ENCODE measurements at places on chromosomes 5 and 9.

DNA sequence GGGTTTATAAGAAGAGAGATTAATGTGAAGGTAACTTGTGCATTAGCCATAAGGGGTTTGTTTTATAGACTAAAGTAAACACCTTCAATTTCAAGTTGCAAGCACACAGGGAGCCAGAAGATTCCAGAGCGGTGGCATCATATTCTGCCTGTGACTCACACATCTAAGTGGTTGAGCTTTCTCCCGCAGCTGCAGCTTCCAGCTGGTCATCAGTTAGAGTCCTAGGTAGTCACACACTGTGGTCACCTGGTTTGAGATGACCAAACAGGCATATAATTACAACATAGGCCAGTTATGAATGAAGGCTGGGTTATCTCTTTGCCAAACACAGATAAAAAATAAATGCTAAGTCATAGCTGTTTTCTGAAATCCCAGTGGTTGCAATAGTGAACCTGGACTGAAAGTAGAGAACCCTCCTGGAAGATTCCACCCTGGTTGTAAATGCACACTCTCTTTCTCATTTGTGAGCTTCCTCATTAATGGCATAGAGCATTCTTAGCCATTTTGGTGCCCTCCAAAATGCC lies 171.3 kb downstream of the GDNF start:
- DNase-seq, result no peak

DNA sequence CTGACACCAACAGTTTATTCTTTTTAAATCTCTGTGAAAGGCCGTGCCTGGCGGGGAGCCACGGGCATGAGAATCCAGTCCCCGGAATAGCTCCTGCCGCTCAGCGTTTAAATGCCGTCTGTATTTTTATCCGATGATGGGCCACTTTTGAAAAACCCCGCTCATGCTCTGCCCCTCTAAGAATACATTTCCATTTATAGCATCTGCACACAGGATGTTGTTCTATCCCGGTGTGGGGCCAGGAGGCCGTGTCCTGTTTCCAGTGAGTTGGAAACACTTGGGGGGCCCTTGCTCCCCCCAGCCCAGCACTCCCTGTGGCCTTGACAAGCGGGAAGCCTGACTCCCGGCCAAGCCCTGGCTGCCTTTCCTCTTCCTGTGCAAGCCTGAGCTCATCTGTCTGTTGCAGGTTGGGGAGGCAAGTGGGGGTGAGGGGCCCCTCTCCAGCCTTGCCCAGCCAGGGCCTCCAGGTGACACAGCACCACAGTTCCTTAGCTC lies 39.0 kb downstream of the ERGIC1 start:
- DNase-seq, result no peak

- DNase-seq, result no peak
Observed at GRCh38 chr5:111997711-111998110, 240.7 kb upstream of the NREP start.

DNA sequence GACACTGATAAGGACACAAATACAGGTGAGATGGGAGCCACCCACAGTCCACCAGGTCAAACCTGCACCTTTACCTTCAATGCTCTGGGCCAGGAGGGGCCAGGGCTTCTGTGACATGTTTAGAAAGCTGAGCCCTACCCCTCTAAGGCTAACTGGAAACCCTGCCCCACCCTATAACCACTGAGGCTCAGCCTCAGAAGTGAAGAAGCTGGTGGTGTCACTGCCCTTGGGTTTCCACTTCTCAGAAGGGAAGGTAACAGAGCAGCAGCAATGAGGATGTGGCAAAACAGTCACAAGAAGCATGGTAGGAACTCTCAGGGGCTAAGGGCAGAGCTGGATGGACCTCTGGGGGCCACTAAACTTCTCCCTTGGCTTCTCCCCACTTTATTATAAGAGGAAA lies 6.0 kb downstream of the PDGFRB start:
- DNase-seq, result no peak

DNA sequence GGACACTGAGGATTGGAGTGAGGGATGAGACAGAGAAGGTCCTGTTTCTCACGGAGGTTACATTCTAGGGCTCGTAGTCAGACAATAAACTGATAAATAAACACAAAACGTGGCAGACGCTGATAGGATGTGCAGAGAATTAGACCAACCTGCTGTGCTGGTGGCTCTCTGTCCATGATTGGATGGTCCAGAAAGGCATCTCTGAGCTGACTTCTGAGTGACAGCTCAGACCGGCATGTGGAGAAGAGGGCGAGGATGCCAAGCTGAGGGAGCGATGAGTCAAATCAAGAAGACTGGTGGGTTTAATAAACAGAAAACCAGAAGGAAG lies 132.3 kb upstream of the TAF11L2 start:
- DNase-seq, result no peak

DNA sequence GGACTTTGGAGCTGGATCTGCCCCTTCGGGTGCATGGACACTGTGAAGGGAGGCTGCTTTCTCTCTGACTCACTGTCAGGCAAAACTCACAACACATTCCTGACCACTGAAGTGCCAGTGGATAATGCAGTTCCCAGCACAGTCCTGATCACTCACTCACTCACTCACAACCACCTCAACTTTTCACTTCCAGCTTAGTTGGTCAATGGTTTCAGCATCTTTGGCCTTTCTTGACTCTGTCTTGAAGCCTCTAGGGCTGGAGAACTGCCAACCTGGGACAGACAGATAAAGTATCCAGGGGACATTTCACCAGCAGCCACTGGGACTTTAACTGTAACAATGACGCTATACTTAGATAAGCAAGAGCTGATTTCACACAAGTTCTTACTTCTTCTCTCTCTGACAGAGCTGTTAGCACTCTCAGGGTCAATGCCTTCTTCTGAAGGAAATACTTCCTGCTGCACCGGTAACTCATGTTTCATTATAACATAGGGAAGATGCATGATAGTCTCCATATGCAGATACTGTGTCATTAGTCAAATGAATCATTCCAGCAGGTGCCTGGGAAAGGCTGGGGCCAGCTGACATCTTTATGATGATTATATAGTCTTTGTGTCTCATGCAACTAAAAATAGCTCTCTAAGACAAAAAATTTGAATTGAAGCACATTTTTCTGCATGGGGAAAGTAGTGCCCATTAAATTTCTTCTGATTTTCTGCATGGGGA lies 499.0 kb downstream of the SEMA5A start:
- DNase-seq, result no peak

DNA sequence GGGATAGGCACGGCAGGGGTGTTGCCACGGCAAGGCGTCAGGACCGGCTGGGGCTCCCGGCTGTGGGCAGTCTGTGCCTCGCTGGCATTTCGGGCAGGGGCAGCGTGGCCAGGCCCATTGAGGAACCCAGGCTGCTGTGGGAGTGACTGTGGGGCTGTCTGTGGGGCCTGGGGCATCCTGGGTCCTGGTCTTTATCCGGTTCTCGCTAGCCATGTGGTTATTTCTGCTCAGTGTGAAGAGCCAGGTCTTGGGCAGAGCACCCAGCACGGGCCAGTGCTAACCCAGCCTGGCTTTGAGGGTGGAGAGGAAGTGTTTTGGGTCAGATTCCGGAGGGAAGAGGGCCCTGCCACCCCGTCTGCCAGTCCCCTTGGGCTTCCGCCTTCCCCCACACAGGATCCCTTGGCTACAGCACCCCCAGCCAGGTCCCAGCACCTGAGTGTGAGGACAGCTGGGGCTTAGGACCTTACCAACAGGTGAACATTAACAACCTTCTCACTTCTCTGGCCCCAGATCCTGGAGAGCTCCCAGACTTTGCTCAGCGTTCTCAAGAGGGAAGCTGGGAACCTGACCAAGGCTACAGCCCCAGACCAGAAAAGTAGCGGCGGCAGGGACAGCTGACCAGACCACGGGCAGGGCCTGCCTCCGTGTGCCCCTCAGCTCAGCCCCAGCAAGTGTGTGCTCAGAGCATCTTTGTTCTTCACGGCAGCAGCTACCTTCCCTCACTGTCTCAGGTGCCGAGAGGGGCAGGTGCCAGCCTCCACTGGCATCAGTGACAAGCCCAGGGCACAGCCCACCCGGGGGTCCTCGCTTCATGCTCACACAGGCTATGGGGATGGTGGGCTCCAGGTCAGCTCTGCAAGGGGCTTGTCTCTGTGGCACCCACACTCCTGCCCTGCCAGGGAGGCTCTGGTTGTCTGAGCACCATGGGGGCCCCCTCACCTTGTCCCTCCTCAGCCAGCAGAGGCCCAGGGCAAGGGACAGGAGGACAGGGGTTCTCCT lies 1.1 kb downstream of the SSNA1 start:
- DNase-seq, result no peak

GRCh38 chr5:95712347-95712958 lies 18.7 kb upstream of the RHOBTB3 start:
- DNase-seq, result no peak

- no peak for DNase-seq
Observed at GRCh38 chr5:101534491-101535110, 631.5 kb upstream of the ST8SIA4 start.

- DNase-seq, result no peak
Observed at GRCh38 chr5:98781520-98781919, 8.1 kb downstream of the RGMB start.

- DNase-seq, result no peak
Observed at GRCh38 chr5:151798674-151799073, 26.9 kb downstream of the G3BP1 start.

DNA sequence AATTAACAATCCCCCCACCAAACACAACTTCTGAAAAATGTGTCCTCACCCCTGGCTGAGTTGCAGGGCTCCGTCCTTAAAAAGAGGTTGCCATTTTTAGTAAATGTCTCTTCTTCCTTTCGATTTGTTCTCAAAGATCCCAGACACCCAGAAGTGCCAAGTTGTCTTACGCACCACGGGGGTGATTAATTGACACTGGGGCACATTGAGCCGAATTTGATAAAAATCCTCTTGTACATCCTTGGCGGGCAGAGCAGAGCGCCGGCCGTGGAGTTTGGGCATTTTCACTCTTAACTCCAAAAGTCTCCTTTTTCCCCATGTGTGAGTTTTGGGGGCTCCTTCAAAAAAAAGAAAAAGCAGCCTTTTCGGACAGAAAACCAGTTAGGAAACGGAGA lies 4.5 kb downstream of the LMX1B start:
- no peak for DNase-seq

- DNase-seq, result peak; percentile 5
Observed at GRCh38 chr5:180135967-180136629, 64.5 kb upstream of the RNF130 start.

- DNase-seq, result no peak
Observed at GRCh38 chr5:26024774-26025173, 1013.6 kb downstream of the CDH9 start.

DNA sequence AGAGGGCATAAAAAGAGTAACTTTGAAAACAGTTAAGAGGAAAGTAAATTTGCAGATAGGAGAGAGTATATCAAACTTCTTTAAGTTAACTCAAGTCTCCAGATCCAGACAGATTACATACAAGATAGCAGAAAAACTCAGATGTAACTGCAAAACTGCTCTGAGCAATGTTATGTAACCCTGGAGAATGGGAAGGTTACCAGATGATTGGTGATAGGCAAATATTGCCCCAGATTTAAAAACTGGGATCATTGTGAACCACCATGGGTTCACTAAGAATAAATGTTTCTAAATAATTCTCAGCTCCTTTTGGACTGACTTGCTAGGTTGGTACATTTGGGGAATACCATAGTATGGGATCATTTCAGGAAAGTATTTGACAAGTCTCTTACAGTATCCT lies 176.5 kb downstream of the ARL15 start:
- no peak for DNase-seq

- no peak for DNase-seq
Observed at GRCh38 chr9:20209391-20210340, 412.6 kb downstream of the MLLT3 start.

DNA sequence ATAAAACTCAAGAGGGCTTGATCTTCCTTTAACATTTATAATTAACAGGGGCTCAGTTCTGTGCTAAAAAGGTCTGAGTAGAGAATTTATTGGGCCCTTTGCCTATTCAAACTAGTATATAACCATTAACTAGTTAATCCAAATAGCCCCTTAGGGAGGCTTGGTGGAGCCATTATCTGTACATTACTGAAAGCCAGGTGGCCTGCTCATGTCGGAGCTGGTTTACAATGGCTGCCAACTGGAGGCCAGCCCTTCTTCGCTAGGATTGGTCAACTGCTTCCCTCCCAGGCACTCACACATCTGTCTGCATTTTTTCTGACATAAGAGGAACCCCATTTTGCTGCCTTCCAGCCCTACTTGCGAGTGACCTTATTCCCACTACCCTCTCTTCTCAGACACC lies 30.4 kb upstream of the NDFIP1 start:
- DNase-seq, result no peak

- DNase-seq, result no peak
Observed at GRCh38 chr5:133219296-133219695, 167.5 kb downstream of the HSPA4 start.

DNA sequence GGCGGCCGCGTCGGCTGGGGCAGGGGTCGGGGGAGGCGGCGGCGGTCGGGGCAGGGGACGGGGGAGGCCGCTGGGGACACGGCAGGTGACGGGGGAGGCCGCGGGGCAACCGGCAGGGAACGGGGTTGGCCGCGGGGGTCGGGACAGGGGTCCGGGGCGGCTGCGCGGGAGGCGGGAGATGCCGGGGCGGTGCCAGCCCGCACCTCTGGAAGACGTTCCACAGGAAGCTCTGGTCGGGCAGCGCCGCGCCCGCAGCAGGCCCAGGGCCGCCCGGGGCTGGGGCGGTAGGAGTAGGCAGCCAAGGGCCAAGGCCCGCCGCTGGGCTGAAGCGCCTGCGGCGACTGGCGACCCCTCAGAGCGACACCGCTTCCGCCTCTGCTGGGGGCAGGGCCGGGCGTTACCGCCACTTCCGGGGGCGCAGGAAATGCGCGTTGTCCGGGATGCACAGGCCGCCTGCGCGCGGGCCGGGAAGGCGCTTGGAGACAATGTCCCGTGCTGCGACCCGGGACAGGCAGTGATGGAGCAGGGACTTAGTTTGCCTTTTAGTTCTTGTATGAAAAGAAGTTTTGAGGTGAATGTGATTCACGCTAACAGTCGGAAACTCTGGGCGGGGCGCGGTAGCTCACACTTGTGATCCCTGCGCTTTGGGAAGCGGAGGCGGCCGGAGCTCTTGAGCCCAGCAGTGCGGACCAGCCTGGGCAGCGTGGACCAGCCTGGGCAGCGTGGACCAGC lies 110.0 kb upstream of the LPCAT1 start:
- DNase-seq, result no peak

DNA sequence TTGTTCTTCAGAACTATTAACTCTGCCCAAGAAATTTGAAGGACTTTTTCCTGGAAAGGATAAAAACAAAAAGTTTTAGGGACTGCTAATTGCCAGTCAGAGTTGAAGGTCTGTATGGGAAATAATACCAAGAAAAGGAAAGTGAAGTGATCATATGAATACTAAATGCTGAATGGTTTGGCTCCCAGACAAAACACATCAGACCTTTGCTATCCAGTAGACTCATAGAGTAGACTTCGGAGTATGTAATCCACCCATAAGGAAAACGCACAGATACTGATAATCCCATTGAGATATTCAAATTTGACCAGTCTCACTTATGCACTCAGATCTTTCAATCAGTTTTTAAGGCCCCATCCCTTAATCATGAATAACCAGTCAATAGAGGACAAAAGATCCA lies 319.0 kb upstream of the PTGER4 start:
- no peak for DNase-seq

DNA sequence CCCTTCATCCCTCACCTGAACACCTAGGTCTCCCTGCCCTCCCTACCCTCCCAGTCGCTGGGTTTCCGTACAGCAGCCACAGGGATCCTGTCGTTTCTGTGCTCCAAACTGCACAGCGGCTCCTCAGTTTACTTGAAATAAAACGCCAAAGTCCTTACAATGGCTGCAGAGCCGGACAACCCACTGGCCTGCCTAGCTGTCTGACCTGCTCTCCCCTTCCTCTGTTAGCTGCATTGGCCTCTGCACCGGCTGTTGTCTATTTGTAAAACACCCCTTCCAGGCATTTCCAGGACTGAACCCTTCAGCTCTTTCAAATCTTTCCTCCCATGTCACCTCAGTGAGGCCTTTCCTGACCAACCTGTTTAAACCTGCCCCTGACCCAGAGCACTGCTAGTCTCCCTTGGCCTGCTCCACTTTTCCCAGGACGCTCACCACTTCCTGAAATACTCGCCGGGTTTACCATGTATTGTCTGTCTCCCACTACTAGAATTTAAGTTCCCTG lies 9.1 kb upstream of the MGAT1 start:
- no peak for DNase-seq

All from HAP-1 (cell line).